ENCODE measurements at places on chromosomes 3 and 15.

- DNase-seq, result no peak
Measured at GRCh38 chr3:48584836-48585235, 10.3 kb downstream of the COL7A1 start.

DNA sequence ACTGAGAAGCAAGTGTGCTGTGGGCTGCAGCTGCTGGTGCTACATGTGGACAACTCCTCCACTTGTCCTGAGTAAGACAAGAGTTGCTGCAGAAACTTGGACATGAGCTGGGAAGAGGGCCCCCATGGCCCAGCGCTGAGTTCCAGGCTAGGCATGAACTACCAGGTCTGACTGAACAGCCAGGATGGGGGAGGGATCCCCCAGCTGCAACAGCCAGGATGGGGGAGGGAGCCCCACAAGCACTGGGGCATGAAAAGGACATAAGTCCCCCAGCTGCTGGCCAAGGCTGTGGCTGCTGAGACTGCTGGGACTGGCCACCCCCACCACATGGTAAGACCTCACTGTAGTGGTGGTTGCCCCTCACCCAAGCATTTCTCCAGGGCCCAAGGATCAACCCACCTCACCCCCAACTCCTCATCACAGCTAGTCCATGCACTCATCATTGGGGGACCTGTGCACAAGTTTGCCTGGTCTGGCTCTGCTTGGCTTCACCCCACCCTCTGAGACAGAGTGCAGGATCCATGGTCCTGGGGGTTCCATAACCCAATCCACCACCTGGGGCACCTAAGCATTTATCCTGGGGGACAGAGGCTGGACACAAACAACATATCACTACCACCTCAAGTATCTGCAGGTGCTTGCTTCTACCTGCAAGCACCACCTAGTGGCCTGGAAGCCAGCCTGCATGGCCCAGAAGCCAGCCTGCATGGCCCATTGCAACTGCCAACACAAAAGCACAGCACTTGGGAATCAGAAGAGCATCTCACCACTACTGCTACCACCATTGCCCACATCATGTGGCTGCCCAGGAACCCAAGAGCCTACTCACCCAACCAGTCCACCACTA lies 84.5 kb upstream of the STT3B start:
- DNase-seq, result no peak

- no peak for DNase-seq
Measured at GRCh38 chr3:13179181-13179580, 106.0 kb upstream of the IQSEC1 start.

DNA sequence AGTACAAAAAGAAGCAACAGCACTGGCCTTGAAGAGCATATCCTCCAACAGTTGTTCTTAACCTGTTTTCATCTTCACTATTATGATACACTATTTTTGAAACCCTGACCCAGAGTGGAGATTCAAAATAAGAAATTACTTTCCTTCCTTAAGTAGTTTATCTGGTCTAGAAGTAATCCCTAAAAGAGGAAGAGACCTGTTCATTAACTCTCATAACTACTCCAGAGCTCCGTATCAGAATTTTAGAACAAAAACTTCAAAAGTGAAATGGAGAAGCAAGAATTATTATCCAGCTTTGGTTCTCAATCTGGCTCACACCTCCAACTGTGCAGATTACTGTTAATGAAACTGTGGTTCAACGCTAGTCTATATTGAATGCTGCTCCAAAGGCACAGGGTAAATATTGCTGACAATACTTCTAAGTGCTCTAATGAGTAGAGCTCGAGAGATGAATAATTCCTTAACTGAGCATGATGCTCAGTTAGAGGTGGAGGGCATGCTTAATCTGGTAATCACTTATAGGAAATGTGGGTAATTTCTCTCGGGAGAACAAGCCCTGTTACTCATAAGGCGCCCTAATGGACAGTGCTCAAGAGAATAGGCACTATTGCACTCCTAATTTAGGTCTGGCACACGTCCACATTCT lies 5.2 kb downstream of the LCMT2 start:
- no peak for DNase-seq

- no peak for DNase-seq
Measured at GRCh38 chr3:9776896-9777693, 7.3 kb upstream of the CAMK1 start.

- no peak for DNase-seq
Measured at GRCh38 chr3:102069211-102069662, 219.9 kb downstream of the NFKBIZ start.
